ENCODE measurements at places on chromosomes 11 and 22.

DNA sequence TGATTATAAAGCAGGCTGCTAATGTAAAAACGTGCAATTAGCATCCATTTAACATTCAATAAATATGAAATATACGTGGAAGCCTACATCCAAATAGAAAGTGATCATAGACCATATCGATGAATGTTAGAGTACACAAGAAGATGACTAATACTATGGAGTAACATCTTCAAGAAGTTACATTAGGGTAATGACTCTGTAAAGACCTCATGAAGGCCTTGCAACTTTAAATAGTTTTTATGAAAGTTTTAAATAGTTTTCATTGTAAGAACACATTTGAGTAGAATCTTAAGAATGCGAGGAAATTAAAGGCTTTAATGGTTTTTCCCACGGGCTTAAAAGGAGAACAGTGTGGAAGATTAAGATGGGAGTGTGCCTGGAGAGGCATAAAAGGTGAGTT is 1.4 kb downstream of the TRIM34 start:
- H3K36me3 ChIP-seq, result peaks cover 31% of the 10 kb centered on the region
- H3K4me3 ChIP-seq, result peak overlapping the region; percentile 90
- H3K4me1 ChIP-seq, result peaks cover 50% of the 10 kb centered on the region
- DNase-seq, result no peak
- peak overlapping the region; percentile 49 for H3K27ac ChIP-seq

DNA sequence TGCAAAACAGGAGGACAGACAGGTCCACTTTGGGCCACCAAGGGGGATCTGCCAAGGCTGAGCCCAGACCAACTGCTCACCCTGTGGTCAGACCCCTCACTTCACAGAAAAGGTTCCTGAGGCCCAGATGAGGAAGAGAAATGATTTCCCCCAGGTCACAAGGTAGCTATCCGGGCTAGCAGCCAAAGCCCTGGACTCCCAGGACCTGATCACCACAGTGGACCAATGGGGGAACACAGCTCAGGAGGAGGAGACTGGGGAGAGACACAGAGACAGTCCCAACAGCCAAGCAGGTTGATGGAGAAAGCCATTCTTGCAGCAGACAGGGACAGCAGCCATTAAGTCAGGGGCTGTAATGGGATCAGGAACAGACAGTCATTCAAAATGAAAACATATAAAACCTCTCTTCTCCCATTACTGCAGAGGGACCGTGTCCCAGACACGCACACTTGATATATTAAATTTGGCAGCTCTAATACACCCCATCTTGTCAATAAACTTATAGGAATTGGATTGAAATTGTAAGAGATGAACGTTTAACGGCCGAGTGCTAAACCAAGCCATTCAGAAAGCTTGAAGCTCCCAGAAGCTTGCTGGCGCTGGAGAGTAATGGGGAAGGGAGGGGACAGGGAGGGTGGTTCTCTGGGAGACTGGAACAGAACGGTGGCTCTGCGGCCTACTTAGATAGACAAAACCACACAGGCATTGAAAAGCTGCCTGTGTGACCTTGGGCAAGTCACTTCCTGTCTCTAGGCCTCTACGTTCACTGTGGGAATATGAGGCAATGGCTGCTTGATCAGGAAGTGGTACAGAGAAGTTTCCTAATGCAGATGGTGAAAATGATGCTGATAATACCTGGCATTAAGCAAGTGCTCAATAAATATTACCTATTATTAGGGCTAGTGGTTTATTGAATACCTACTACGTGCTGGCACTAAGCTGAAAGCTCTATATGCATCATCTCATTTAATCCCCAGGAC is 16.0 kb downstream of the ZMAT5 start:
- no peaks in the 10 kb centered on the region for H3K27me3 ChIP-seq
- peaks cover 24% of the 10 kb centered on the region for H3K4me1 ChIP-seq
- peaks cover 8% of the 10 kb centered on the region for H3K36me3 ChIP-seq
- peak; percentile 58 for DNase-seq
- H3K27ac ChIP-seq, result peak overlapping the region; percentile 81

GRCh38 chr11:130219148-130219547 is 59.6 kb downstream of the ST14 start:
- no peak overlapping the region for H3K4me3 ChIP-seq
- no peak overlapping the region for H3K27ac ChIP-seq
- H3K4me1 ChIP-seq, result peaks cover 8% of the 10 kb centered on the region

- H3K4me1 ChIP-seq, result no peaks in the 10 kb centered on the region
- no peak for DNase-seq
- no peaks in the 10 kb centered on the region for H3K36me3 ChIP-seq
- no peak overlapping the region for H3K27ac ChIP-seq
- peaks cover 12% of the 10 kb centered on the region for H3K27me3 ChIP-seq
These were observed 107.9 kb upstream of the BMAL1 start for GRCh38 chr11:13169709-13170108.

GRCh38 chr11:38282718-38283117 is 1684.7 kb upstream of the RAG2 start:
- H3K27me3 ChIP-seq, result no peaks in the 10 kb centered on the region
- no peak overlapping the region for H3K27ac ChIP-seq
- no peaks in the 10 kb centered on the region for H3K4me1 ChIP-seq
- no peak for DNase-seq
- H3K36me3 ChIP-seq, result no peaks in the 10 kb centered on the region

GRCh38 chr22:39545386-39546365 is 13.1 kb upstream of the RPS19BP1 start:
- peak overlapping the region; percentile 34 for H3K4me3 ChIP-seq
- H3K36me3 ChIP-seq, result no peaks in the 10 kb centered on the region
- H3K27me3 ChIP-seq, result peaks cover 40% of the 10 kb centered on the region
- peak; percentile 79 for DNase-seq

GRCh38 chr11:11263238-11264005 is 89.6 kb downstream of the CSNK2A3 start:
- H3K4me3 ChIP-seq, result no peak overlapping the region
- DNase-seq, result no peak
- H3K36me3 ChIP-seq, result no peaks in the 10 kb centered on the region

DNA sequence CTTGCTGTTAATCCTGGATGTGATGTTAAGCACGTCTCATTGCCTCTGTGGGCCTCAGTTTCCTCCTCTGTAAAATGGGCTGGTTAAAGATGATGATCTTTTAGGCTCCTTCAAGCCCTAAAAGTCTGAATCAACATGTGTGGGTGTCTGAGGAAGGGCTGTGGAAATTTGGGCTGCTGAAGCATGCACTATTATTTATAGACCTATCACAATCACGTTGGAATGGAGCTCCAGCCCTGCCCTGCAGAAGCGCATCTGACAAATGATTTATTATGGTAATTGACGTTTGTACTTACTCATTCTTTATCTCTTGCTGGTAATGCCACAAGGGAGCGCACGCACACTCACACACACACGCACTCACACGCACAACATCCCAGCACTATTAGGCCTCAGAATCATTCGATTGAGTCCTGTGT is 20.4 kb downstream of the P2RX3 start:
- DNase-seq, result no peak
- no peak overlapping the region for H3K27ac ChIP-seq
- no peaks in the 10 kb centered on the region for H3K36me3 ChIP-seq
- H3K4me1 ChIP-seq, result no peaks in the 10 kb centered on the region
- peaks cover 17% of the 10 kb centered on the region for H3K27me3 ChIP-seq
- no peak overlapping the region for H3K4me3 ChIP-seq

DNA sequence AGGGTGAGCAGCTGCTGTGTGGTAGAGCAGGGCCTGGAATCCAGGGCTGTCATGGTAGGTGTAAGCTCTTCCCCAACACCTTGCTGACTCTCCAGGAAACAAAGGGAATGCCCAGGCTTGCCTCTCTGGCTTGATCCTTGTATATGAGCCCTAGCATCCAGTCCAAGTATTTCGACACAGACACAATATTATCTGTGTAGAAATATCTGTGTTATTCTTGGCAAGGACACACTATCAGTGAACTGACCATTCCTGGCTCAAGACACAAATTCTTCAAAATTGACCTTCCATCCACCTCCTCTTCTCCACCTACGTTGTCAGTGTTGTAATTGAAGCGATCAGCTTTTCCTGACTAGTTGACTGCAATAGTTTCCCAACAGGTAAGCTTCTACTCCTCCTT is 312.0 kb upstream of the NARS2 start:
- H3K27me3 ChIP-seq, result no peaks in the 10 kb centered on the region
- no peak overlapping the region for H3K27ac ChIP-seq
- no peaks in the 10 kb centered on the region for H3K36me3 ChIP-seq
- DNase-seq, result no peak
- H3K4me3 ChIP-seq, result no peak overlapping the region

DNA sequence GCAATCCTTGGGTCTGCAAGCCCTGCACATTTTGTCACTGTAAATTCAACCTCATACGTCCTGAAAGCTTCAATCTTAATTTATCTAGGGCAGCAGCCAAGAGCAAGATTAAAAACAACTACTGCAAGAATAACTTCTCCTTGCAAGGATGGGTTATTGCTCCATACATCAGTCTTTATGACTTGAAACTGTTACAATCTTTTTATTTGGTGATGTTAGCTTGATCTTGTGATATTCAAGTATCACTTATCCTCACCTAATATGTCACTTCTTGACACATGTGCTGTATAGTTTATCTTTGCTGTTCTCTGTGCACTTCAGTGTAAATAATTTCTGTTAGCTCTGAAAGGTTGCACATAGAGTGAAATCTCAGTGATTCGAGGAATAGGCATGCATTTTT is 14.7 kb upstream of the APLP2 start:
- no peak overlapping the region for H3K4me3 ChIP-seq
- DNase-seq, result no peak
- H3K27me3 ChIP-seq, result peaks cover 18% of the 10 kb centered on the region
- H3K36me3 ChIP-seq, result no peaks in the 10 kb centered on the region
- no peak overlapping the region for H3K27ac ChIP-seq
- no peaks in the 10 kb centered on the region for H3K4me1 ChIP-seq

GRCh38 chr22:42296883-42297282 is 26.4 kb upstream of the TCF20 start:
- no peak for DNase-seq
- no peaks in the 10 kb centered on the region for H3K27me3 ChIP-seq
- H3K4me1 ChIP-seq, result peaks cover 40% of the 10 kb centered on the region

DNA sequence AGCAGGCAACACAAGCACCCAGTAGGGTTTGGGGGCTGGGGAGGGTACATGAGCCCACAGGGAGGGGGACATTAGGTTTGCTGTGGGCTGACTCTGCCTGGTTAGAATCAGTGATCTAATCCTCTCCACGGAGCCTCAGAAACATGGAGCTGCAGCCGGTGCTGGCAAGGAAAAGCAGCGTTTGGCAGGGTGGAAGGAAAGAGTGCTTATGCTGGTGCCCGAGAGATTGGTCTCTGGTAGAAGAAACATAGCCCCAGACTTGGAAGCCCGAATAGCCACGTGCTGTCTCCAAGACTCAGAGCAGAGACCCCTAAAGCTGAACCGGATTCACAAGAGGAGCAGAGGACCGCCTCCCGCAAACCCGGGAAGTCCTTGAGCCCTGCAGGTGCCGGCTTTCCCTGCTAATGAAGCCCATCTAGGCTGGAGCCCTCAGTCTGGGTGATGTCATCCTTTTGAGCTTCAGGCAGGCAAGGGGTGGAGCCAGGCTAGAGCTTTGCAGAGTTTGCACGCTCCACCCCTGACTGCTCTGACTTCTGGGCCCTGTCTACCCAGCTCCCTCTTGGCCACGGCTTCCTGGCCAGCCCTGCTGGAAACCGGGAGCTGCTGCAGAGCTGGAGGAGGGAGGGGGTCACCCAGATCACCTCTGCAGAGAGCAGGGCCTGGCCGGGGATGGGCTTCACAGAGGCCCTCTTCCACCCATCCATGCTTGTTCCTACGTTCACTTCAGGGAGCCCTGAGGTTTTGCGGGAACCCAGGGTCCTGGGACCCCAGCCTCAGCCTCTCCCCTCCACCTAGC is 35.0 kb upstream of the JAM3 start:
- peak overlapping the region; percentile 63 for H3K27ac ChIP-seq
- H3K27me3 ChIP-seq, result peaks cover 13% of the 10 kb centered on the region
- peak; percentile 74 for DNase-seq
- no peak overlapping the region for H3K4me3 ChIP-seq

DNA sequence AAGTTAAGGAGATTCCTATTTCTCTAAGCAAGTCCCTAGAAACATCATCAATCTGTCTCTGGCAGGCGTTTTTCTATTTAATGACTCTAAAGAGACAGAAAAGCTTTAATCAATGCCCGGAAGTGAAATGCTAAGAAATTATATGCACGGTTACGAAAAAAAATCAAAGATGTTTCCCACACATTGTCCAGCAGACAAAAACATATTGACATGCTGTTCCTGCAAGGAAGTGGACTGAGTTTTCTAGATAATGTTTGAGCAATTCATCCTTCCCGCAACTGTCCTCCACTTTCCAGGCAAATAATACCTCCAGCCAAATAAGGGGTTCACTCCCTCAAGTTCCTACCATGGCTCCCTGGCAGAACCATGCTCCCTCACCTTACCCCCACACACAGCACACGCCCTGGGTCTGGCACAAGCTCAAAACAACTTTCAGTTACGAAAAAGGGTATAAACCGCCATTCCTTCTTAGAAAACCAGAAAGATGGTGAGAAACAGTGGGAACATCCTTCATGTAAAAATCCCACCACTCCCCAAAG is 29.6 kb downstream of the GALNT18 start:
- H3K4me1 ChIP-seq, result no peaks in the 10 kb centered on the region
- no peak for DNase-seq
- no peak overlapping the region for H3K27ac ChIP-seq
- H3K4me3 ChIP-seq, result no peak overlapping the region
- H3K36me3 ChIP-seq, result no peaks in the 10 kb centered on the region

DNA sequence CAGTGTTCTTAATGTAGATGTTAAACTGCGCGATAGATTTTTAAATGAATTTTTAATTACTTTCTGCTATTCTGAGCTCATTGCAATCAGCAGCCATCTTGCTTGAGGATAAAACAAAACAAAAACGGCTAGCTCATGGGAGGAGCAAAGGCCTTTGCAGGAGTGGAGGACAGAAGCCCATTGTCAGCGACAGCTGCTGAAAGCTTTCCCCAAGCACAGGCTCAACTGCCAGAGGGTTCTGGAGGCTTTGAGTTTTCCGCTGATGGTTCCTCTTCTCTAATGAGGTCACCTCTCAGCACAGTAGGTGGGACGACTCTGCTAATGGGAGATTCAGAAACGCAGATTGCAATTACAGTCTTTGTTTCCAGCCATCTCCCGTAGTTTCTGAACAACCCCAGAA is 167.1 kb upstream of the TTC12 start:
- H3K36me3 ChIP-seq, result no peaks in the 10 kb centered on the region
- no peak for DNase-seq
- no peak overlapping the region for H3K4me3 ChIP-seq
- no peak overlapping the region for H3K27ac ChIP-seq
- H3K4me1 ChIP-seq, result no peaks in the 10 kb centered on the region
- H3K27me3 ChIP-seq, result peaks cover 8% of the 10 kb centered on the region

Measured in activated CD4-positive, alpha-beta memory T cell treated with anti-CD3 and anti-CD28 coated beads, Interleukin-2, amount 10 ng/mL, durations not matched to agents 7 days and 5 days (primary cell).